ENCODE measurements at places on chromosomes 2 and 18.

DNA sequence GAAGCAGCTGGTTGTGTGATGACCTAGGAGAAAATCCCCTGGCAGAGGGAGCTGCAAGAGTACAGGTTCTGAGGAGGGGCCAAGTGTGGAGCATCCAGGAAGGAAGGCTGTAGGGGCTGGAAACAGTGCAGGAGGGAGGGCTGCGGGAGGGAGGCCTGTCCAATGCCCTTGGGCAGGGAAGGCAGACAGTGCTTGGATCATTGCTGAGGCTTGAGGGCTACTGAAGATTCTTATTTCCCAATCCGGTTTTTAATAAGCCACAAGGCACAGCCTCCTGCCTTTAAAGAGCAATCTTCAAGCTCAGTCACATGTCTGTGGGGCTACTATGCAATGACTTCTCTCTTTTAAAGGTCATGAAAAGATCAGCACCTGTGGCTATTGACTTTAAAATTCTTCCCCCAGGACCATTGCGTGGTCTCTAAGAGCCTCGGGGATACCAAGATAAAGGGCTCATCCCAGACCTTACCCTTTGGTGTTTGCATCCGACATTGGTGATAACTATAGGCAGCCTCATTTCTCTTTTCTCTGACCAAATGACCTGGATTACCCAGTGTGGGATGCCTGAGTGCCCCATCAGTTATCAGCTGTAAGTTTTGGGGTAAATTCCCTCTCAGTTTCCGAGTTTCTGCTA lies 149.6 kb downstream of the DOCK10 start:
- no peak for DNase-seq

DNA sequence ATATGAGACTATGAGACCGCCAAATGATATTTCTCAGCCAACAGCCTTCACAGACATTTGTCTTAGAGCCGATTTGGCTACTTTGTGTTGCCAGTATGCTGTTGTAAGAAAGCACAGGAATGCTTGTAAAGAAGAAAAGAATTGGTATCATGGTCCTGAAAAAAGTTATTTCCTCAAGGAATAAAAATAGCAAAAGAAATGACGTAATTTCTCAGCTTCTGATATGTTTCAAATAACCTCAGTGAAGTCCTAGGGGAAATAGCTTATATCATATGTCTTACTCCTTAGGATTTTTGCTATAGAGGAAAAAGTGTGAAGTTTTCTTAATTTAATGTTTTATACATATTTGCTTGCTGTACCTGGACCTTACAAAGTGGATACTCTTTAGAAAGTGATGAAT lies 23.0 kb downstream of the SCN1A start:
- DNase-seq = no peak

GRCh38 chr2:238061315-238062202 lies 758 bp downstream of the SCLY start:
- DNase-seq = peak; percentile 59

GRCh38 chr2:162581959-162582798 lies 238.2 kb downstream of the GCA start:
- peak; percentile 82 for DNase-seq

- DNase-seq = no peak
Measured at GRCh38 chr18:34248727-34249126, 24.0 kb upstream of the NOL4 start.

DNA sequence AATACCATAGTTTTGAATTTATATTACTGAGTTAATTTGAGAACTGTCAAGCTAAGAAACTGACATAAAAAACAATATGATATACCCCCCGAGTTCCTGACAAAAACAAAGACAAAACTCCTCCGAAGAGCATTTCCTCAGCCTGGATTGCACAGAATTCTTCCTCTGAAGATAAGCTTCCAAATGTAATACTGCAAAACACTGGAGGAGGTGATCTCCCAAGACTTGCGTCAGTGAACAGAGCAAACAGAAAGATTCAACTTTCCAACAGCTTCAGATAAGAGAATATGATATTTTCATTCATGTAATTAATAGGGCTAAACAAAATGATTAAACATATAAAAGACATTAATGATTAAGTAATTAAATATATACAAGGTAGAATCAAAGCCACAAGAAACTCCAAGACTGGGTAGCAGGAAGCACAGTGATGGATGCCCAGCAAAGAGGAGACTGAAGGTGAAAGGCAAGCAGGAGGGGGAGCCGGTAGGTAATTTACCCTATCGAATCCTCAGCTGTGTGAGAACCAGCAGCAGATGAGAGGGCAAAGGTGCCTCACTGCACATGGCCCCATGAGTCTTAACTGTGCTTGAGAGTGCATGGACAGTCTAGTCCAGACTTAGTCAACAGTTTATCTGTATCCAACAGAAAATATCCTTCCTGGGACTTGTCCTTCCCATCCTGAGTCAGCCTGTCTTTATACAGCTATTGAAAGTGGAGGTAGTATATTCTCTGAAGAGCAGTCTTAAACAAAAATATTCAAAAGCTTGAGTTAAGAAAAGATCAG lies 18.3 kb upstream of the SERPINB3 start:
- DNase-seq = peak; percentile 67

- no peak for DNase-seq
Measured at GRCh38 chr2:80971-81736, 34.8 kb upstream of the FAM110C start.

DNA sequence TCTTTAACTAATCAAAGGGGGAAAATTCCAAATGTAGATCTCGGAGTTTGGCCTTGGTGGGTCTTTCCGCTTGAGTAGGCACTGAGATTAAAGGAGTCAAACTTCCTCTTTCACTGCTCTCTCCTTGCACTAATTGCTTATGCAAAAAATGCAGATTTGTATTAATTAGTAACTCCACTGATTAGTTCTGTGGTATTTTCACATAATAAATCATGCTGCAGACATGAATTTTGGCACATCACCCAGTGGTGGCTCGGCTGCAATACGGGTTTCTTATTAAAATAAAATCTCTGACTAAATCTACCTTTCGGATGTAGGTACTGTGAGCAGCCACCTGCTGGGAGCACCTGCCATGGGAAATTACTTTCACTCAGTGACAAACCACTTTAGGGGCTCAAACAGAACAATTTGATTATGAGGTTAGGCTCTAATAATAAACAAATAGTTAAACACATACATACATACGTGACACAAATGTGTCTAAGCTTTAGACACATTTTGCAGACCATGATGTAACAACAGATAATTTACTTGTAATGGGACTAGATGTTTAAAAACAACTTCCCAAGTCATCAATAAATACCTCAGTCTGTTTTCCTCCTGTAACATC lies 6.4 kb upstream of the NEUROD1 start:
- DNase-seq = peak; percentile 68

DNA sequence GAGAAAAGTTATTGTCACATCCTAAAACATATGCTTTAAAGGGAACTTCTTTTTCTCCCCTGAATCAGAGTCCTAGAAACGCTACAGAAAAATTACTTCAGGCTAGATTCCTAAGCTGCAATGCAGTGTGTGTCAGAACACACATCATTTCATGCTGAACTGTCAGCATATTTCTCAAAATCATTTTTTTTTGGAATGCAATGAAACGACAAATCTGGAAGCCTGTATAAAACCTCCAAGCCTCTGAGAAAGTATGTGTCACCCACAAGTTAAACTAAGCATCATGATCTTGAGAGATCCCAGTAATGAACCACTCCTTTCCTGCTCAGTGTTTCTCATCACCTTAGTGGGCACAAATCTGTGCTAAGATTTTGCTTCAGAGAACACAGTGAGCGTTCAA lies 276.2 kb downstream of the ZNF521 start:
- DNase-seq = no peak

DNA sequence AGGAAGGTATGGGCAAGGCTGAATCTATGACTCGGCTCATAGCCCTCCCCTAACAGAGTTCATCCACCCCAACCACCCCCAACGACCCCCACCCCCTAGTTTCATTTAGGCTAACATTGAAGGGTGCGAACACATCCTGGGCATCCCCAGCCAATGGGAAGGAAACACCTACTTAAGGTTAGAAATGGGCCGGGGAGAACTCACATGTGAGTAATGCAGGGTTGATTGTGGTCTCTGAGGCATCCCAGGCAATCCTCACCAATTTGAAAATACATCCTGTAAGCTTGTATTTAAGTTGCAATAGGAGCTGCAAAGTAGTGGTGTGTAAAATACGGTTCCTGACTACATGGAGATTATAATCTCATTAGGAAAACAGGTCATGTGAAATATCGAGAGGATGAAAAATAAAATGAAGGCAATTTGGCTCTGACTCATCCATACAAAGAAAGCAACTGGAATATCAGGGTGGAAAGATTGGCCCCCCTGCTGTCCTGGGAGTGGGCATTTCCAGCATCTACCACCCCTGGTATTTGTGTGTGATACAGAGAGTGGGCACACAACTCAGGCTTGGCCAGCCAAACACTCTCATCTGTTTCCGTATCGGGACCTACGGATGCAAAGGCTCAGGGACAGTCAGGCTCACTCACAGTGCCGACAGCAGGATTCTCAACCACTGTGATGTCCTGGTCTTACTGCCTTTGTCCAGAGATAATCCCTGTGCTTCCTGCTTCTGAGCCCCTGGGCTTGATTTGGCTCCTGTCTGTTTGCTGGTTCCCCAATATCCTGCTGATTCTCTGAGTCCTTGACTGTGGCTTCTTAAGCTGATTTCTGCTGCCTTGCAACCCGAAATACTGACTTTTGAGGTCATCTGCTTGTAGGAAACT lies 90.0 kb upstream of the NCKAP5 start:
- DNase-seq = no peak

DNA sequence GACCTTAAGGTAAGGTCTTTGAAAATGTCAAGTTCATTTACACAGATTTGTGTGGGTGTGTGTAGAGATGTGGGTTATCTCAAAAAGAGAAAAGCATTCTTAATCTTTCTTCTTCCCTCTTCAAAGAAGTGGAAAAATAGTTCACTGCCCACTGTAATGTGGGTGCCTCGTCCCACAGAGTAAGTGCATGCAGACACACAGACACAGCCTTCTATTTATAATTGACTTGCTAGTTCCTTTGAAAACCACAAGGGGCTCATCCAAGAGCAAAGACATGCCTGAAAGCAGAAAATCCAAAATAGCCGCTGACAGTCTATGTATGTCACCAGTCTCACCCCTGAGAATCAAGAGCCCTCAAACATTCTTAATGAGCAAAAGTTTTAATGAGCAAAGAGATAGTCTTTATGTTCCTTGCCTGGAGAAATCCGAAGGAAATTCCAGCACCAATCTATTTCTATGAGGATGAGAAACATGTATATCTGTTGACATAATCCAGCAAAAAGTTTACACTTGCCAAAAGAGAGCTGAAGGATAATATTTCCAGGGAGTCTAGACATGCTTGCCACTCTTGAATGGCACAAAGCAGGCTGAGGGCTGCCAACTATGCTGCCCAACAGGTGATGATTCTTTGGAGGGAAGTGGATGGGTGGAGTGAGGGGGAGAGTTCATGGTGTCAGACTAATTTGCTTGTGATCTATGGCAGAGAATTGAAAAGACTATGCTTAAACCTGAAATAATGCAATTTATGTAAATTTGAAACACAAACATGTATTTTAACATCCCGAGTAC lies 93.9 kb downstream of the ACVR1 start:
- DNase-seq = peak; percentile 2

GRCh38 chr2:150188177-150188576 lies 299.3 kb downstream of the RND3 start:
- DNase-seq = no peak

DNA sequence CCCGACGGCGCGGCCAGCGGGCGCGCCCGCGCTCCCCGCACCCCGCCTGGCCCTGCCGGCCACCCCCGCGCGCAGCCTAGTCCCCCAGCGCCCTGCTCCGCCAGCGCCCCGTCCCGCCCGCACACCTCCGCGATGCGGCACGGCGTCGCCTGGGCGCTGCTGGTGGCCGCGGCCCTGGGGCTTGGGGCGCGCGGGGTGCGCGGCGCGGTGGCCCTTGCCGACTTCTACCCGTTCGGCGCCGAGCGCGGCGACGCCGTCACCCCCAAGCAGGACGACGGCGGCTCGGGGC lies 232 bp downstream of the SNED1 start:
- no peak for DNase-seq

DNA sequence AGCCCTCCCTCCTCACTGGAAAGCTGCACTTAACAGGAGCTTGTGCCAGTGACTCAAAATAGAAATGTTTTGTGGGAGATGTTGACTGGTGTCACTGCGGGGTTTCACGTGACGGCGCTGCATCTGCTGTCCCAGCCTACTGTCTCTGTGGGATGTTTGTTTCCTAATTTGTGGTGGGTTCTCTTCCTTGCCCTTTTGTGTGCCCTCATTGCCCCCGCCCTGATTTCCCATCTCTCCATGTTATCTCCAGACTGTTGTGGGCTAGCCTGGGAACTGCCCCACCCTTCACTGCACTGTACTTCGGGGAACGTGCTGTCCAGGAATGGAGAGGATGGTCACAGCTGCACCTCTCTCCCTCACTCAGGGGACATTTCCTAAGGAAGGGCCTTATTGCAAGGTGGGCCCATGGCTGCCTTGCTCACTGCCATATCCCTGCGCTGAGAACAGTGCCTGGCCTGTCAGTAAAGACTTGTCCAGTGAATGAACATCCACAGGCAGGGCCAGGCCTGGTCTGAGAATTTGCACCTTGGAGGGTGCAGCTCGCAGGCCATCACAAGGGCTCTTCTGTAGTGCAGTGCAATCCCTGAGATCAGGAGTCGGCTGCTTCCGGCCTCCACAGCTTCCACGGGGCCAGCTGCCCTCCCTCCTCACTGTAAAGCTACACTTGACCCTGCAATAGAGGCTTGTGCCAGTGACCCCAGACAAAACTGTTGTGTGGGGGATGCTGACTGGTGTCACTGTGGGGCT lies 18.1 kb downstream of the ZAP70 start:
- no peak for DNase-seq

- DNase-seq = no peak
Measured at GRCh38 chr2:120910164-120910563, 174.5 kb downstream of the GLI2 start.

- DNase-seq = peak; percentile 19
Measured at GRCh38 chr2:101850450-101850849, 141.3 kb upstream of the IL1R2 start.

DNA sequence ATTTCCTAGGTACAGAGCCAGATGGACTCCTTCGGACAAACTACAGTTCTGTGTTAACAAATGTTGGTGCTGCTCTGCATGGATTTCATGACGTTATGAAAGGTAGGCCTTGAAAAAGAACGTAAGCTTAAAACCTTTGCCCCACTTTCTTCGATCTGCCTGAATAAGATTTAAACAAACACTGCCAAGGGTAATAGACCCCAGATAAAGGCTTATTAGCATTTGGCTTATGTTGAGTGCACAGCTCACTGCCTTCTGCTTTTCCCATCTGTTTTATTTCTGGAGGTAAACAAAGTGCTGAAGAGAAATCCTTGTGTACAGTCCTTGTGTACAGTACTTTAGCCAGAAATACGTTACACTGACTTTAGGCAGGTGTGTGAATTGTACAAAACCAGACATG lies 50.0 kb upstream of the STON1 start:
- DNase-seq = peak; percentile 13

DNA sequence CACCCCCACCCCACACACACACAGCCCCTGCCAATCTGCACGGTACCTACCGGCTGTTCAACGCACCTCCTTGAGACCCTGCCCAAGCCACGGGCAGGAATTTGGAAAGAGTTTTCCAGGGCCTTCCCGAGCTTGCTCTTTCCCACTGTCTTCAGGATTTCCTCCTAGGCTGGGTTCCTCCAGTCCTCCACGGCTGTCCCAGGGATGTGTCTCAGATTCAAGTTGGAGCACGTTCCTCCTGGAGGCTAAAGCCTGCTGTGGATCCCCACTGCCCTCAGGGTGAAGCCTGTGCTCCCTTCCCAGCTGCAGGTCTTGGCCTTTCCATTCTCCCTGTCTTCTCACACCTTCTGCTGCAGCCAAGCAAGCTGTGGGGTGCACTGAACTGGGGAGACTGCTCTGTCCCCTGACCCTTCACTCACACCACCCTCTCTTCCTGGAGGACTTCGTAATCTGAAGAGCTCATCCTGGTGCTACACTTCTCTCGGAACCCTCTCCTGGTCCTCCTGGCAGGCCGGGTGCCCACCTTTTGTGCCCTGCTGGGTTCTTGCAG lies 54.9 kb upstream of the HS6ST1 start:
- no peak for DNase-seq
